ENCODE measurements at places on chromosomes 16 and 17.

GRCh38 chr17:78687125-78687524 lies 94.9 kb downstream of the CYTH1 start:
- DNase-seq, result no peak

DNA sequence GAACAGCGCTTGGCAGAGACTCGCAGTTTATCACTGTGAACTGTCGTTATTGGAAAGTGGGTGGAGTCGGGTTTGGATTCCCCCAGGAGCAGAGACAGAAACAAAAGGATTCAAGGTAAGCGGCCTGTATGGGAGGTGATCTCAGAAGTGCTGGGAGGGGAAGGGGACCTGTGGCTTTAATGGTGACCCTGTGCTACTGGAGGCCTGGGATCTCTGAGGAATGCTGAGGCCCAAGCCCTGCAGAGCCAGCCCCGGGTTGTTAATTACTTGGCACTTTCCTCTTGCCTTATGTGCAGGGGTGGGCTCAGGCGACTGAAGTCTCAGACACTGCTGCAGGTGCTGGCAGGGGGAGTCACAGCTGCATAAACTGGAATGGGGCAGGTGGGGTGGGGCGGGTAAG lies 27.4 kb downstream of the IRF8 start:
- DNase-seq, result no peak

GRCh38 chr17:37743875-37744632 lies 805 bp downstream of the HNF1B start:
- no peak for DNase-seq

DNA sequence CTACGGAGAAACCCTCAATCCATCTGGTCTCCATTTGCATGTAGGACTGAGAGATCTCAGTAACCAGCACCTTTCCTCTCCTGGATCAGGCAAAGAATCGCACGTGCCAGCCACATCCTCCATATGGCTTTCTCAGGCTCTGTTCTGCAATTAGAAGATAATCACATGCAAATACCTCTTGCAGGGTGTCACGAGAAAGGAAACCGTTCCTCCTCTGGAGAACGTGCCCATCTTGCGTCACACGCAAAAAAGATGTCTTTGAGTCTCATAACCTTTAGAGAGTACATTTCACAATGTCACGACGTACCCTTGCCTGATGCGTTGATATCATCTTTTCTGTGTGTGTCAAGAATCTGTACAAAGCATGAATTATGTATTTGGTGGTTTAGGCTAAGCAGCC lies 36.2 kb upstream of the DNAH17 start:
- DNase-seq, result no peak

DNA sequence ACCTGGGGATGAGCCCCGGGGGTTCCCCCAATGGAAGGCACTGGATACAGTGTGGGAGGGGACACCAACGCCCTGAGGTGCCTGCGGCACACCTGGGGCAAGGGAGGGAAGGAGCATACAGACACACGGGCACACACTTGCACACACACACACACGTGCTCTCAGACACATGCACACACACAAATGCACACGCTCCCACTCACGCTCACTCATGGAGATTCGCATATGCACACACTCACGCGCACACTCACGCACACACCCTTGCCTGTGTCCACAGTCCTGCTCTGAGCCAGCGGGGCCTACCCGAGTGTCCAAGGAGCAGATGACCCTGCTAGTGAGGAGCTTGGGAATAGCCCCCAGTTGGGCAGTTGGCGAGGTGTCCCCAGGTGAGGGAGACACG lies 16.7 kb upstream of the PVALEF start:
- no peak for DNase-seq

GRCh38 chr16:84178146-84178765 lies 8.6 kb downstream of the TAF1C start:
- DNase-seq, result no peak

GRCh38 chr16:10039220-10040096 lies 142.8 kb downstream of the GRIN2A start:
- peak; percentile 7 for DNase-seq

GRCh38 chr17:31546650-31547049 lies 155.2 kb downstream of the RAB11FIP4 start:
- DNase-seq, result no peak

DNA sequence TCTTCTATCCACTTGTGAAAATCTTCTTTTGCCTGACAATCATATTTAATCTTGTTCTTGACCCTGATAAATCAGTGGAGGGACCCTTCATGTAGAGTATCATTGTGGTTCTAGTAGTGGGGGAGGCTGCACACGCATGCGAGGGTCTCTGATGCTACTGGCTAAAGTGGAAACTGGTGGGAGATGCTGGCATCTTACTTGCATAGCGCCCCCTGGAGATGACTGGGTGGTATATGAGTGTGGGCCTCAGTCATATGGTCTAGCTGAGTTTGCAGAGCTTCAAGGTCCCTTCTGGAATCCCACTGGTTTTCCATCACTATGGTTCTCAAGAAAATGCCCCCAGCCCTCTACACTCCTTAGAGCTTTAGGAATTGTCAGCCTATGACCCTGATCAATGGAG lies 236.4 kb upstream of the AXIN2 start:
- DNase-seq, result peak; percentile 10

DNA sequence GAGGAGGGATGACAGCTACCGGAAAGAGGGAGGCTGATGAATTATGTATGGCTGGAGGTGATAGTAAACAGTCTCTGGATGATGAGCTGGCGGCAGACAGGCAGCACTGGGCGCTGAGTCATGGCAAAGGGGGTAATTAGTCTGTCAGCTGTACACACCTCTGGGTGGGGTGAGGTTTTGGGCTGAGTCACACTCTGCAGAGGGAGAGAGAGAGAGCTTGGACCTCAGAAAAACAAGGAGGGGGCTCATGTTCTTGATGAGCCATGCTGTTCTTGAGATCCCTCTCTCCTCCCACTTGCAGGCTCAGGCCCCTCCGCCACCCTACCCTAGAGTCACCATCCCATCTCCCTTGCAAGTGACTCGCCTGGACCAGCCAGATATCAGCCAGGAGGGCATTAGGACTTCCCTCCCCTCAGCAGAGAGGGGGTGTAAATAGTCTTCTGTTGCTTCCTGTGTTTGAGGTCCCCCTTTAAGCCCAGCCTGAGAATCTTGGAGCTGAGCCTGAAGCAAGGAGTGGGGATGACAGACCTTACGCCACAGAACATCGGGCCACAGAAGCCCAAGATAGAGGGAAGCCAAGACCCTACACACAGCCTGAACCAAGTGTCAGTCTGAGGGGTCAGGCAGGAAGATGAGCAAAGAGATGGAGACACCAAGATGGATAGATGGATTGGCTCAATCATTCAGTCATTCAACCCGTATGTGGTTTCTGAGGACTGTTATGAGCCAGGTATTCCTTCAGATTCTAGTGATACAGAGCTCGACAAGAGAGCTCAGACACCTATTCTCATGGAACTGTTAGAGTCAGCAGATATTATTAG lies 383.2 kb upstream of the CCL2 start:
- peak; percentile 64 for DNase-seq

DNA sequence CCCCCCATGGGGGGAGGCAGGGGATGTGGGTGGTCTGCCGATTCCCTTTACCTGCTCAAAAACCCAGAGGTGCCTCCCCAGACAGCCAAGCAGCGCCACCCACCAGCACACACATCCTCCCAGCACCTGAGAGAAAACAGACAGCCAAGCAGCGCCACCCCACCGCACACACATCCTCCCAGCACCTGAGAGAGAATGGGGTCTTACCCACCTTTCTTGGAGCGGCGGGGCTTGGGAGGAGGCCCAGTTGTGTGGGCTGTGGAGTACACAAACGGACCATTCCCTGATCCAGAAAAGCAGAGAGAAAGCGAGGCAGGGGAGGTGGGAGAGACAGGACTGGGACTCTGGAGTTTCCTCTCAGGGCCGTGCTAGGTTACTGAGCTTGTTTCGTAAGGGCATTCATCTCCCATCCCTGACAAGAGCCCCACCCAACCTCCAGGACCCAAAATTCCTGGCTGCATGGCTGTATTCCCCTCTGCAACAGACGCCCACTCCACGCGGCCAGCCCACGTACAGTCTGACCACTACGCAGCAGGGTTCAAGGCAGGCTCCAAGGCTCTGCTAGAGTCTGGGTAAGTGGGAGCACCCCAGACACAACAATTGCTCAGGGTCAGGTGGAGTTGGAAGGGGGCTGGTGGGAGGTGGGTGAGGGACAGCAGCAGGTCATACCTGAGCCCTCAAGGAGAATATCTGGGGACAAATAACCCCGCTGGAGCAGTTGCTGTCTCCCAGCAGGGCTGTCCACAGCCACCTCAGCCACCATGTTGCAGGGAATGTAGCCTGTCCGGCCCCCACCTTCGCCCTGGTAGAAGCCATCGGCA lies 22.3 kb downstream of the TSPOAP1 start:
- DNase-seq, result no peak

DNA sequence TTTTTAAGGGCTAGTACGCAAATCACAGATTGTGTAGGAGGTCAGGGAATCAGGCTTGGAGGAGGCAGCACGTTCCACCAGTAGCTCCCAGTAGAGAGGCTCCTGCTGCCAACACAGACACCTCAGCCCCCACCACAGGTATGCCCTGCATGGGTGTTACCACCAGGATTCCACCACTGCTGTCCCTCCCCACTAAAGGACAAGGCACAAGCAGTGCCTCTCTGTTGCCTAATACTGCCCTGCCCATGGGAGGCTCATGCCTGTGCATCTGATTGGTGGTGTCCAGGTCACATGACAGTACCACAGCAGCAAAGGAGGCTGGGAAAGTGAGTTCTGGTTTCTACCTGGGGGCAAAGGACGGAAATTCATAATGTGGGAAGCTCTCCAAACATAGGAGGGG lies 33.6 kb upstream of the CACNG4 start:
- peak; percentile 27 for DNase-seq

GRCh38 chr16:11162586-11163268 lies 93.3 kb downstream of the SOCS1 start:
- DNase-seq, result no peak

DNA sequence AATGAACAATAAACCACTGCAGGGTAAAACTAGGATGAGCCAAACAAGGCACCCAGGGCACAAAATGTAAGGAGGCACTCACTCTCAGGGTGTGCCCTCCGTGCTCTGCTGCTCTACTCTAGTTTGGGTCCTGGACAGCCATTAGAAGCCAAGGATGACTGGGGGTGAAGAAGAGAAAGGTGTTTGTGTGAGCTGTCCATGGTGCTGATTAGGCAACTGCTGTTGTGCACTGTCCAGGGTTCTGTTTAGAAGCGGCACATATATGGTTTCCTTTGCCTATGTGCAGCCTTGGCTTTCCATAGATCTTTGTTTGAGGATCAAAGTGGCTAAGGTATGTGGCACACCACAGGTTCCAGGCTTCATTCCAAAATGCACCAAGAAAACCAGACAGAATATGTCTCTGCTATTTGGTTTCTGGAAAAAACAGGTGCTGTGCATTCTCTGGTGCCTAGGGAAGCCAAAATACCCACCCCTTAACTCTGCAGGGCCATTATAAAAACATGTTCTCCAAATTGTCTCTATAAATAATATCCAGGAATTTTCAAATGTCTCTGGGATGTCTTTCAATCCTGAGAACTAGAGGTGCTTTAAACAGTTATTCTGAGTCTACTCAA lies 123.5 kb downstream of the CBLN1 start:
- peak; percentile 76 for DNase-seq

- no peak for DNase-seq
Observed at GRCh38 chr16:83233153-83233552, 574.6 kb upstream of the HSBP1 start.

GRCh38 chr16:24336491-24336890 lies 80.4 kb downstream of the CACNG3 start:
- DNase-seq, result no peak

- no peak for DNase-seq
Observed at GRCh38 chr16:1048442-1049112, 24.0 kb upstream of the SSTR5 start.

- no peak for DNase-seq
Observed at GRCh38 chr16:10622036-10622921, 41.9 kb upstream of the EMP2 start.
